Cardiac fibroblast (primary cell): ENCODE measurements at places on chromosomes 13 and 19.
A peak's percentile ranks its signal among the peaks of the same experiment; 100 is the strongest.

GRCh38 chr19:1151037-1151724, 22.9 kb downstream of the SBNO2 start:
- no peak for DNase-seq

DNA sequence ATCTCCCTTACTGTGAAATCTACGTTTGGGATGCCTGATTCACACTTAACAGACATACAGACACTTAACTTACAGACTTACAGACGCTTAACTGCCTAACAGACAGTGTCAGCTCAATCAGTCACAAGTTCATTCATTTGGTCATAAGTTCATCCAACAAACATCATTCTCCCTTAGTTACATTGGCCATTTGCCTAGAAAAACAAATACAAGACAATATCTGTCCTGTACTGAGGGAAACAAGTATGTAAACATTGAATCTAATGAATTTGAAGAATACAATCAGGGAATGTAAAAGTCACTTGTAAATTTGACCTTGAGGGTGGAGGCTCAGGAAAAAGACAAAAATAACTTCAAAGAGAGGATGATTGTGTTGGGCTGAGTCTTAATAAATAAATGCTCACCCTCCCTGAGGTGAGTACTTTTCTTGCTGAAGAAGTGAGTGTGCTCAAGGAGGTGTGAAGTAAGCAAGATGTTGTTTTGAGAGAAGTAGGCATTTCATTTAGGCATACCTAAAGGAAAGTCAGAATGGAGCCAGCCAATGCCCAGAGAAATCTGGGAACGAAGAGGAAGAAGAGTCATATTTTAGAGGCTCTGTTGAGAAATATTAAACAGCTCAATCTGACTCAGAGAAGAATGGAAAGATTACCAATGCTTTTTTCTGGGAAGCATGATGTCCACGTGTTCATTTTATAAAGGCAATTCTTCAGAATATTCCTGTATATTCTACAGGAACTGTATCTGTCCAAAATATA, 958.4 kb upstream of the SLC10A2 start:
- DNase-seq = peak; percentile 71

GRCh38 chr19:43507880-43508279, 3.3 kb upstream of the PHLDB3 start:
- DNase-seq = no peak

DNA sequence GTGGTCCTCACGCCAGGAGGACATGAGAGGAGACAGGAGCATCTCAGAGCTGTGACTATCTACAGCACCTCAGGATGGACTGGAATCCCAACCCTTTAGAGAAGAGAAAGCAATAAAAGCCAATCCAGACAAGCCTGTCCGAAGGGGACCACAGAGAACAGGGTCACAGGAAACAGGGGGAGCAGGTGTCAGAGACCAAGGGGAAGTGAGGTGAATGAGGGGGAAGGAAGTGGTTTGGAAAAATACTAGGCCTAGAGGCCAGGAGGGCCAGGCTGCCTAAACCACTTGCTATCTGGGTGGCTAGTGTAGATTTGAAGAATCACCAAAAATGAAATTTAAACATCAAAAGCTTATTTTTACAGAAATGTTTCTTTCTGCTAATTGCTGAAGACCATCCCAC, 16.2 kb downstream of the TMTC4 start:
- no peak for DNase-seq

- DNase-seq = peak; percentile 83
Measured at GRCh38 chr13:101520672-101521071, 68.2 kb downstream of the ITGBL1 start.

GRCh38 chr13:40639221-40639681, 27.2 kb downstream of the FOXO1 start:
- DNase-seq = peak; percentile 84

GRCh38 chr13:111184458-111185401, 69.6 kb downstream of the ARHGEF7 start:
- peak; percentile 71 for DNase-seq

DNA sequence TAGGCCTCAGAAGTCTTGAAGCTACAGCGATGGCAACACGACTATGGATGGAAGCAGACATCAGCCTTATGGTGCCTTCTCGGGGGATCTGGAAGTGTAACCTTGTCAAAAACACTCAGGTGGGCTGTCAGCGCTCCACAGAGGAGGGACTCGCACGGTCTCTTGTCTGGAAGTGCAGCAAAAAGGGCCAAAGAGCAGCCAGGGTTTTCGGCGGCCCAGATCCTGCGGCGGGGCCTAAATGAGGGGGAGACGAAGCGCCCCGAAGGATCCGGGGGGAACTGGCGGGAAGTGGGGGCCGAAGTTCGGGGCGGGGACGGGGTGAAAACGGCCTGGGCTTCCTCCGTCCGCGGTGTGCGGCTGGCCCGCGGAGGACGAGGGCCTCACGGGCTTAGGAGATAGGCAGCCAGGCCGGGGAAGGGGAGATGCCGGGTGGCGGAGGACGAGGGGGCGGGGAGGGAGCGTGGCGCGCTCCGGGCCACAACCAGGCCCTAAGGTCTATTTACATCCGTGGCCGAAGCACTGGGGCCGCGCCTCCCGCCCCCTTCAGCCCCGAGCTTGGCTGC, 637 bp downstream of the RANBP3 start:
- no peak for DNase-seq

DNA sequence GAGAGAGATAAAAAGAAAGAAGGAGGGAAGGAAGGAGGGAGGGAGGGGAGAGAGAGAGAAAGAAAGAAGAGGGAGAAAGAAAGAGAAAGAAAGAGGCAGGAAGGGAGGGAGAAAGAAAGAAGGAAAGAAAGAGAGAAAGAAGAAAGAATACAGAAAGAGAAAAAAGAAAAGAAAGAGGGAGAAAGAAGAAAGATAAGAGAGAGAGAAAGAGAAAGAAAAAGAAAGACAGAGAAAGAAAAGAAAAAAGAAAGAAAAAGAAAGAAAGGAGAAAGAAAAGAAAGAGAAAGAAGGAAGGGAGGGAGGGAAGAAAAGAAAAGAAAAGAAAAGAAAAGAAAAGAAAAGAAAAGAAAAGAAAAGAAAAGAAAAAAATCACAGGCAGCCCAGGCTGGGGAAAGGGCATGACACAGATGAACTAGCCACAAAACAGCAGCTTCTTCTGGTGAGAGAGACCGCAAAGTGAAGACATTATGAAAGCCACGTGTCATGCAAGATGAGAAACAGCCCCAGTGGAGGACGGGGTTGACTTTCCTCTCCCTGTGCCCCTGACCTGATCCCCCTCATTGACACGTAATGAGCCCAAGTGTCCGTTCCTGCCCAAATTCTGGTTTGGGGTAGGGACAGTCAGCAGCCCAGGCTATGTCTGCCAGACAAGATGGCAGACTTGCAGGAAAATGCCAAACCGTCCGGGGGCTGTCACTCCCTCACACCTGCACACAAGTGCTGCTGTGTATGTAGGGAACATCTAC, 102.1 kb downstream of the INSR start:
- DNase-seq = no peak

- peak; percentile 74 for DNase-seq
Measured at GRCh38 chr19:35135389-35135909, 590 bp upstream of the LGI4 start.

GRCh38 chr13:93446238-93446637, 219.6 kb downstream of the GPC6 start:
- DNase-seq = no peak

- no peak for DNase-seq
Measured at GRCh38 chr19:2987797-2988196, 10.4 kb downstream of the TLE6 start.

GRCh38 chr19:45781214-45782161, 802 bp downstream of the DMPK start:
- DNase-seq = no peak

GRCh38 chr19:6767357-6768235, at the start of gene SH2D3A:
SH2D3A (minus strand) TSS chr19:6767435; CDS start chr19:6763748, 3,687 bp downstream.
- DNase-seq = peak; percentile 49

- peak; percentile 84 for DNase-seq
Measured at GRCh38 chr19:7492142-7492541, 3.3 kb upstream of the PEX11G start.

DNA sequence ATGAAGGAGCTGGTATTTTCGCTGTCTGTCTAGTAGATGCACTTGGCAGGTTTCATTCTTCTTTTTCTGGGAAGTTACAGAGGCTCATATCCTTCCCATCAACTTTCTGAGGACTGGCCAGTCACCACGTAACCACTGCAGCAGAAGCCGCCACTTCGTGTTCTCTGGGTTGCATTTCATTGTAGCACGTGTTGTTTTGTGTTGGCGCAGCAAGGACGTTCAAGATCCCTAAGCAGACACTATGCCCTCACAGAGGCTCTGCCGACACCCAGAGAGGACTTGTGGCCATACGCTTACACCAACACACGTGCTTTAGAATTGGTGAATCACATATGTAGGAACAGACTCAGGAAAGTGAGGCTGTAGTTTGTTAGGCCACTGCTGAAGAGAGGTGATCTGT, 42.2 kb upstream of the TEX29 start:
- no peak for DNase-seq

DNA sequence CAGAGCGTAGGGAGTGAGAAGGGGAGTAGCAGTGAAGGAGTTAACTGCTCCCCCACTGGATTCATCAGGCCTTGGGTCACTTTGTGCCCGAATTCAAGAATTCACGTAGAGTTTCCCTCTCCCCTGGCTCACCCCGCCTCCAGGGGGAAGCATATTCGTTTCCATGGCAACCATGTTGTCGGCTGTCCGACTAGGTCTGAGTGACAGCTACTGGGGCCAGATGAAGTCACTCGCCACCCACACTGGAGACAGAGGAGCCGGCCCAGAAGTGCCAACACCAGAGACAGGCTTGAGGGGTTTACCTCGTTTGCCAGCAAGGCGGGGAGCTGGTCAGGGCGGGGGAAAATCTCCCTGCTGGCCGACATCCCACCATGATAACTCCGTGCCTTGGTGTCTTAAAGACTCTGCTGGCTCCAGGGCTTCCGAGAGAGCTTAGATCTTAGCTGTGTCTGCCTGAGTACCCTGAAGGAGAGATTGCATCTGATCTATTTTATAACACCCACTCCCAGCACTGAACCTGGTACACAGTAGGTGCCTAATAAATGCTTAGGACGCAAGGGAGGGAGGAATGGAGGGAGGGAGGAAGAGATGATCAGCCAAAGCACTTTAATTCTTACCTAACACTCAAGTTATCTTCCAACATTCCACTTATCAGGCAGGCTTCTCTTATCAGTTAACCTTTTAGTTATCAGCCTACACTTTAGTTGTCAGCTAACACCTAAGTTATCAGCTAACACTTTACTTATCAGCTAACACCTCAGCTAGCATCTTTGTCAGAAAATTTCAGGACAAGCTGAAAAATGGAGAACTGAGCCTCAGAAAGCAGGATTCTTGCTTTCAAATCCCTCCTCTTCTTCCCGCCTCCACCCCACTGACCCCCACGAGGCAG, 57.2 kb upstream of the ZNRF4 start:
- DNase-seq = peak; percentile 6

DNA sequence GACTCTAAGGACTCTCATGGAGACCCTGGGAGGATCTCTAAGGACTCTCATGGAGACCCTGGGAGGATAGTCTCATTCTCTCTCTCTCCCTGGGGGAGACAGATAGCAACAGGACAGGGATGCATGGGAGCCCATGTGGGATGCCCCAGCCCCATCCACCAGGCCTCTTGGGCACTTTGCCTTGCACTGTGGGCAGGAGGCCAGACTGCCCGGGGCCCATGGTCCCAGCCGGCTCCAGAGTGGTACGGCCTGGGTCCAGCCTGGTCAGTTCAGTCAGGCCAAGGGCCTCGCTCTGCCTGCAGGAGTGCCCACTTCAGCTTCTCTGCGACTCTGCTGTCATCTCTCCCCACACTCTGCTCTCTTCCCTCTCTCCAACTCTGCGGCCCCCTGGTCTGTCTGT, 48.6 kb upstream of the SHKBP1 start:
- DNase-seq = no peak

DNA sequence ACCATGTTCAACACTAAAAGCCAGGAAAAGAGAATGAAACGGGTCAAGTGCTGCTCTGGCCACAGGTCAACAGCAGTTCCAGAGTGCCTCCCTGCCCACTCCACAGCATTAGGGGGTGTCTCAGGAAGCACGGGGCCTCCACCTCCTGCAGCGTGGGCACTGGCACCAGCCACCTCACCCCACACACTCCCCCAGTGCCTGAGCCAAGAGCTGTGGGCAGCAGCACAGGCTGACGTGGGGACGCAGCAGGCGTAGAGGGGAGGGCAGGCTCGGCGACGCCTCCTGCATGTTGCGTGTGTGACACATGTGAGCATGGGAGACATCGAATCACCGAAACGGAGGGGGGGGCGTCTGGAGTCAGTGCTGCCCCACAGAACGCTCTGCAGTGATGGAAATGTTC, 21.4 kb upstream of the TMEM160 start:
- no peak for DNase-seq

- peak; percentile 93 for DNase-seq
Measured at GRCh38 chr13:23673354-23673753, 103.1 kb downstream of the TNFRSF19 start.

- peak; percentile 38 for DNase-seq
Measured at GRCh38 chr19:5166262-5166661, 174.3 kb downstream of the PTPRS start.

DNA sequence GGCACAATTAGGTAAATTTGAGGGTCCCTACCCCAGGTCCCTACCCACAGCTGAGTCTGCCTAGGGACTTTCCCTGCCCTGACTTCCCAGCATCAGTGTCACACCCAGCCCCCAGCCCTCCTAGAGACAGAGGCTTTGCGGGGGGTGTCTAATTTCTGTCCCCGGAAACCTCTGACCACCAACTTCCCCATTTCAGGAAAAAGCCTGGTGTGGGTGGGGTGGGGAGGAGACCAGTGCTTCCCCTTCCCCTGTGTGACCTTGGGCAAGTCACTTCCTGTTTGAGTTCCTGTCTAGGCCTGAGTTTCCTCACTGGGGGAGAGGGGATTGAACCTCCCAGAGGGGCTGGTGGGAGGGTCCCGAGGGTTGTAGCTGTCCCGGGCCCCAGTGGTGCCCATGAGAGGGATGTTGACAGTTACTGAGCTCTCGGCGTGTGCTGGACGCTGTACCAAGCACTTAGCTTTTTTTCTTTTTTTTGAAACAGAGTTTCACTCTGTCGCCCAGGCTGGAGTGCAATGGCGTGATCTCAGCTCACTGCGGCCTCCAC, 7.9 kb downstream of the VASP start:
- DNase-seq = no peak

GRCh38 chr13:72129117-72129516, 262.1 kb upstream of the DACH1 start:
- no peak for DNase-seq

DNA sequence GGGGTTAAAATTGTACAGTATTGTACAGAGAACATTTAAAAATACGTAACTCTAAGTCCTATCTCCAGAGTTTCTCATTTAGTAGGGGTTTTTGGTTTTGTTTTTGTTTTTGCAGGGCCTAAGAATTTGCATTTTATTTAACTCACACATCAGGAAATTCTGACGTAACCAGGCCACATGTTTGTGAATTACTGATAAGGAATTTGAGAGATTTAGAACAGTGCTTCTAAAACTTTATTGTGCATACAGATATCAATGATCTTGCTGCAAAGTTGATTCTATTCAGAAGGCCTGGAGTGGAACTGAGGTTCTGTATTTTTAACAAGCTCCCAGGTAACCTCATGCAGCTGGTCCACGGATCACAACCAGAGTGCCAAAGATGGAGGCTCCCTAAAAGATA, 49.3 kb downstream of the LIG4 start:
- DNase-seq = no peak

GRCh38 chr13:100306434-100306999, 217.6 kb downstream of the PCCA start:
- no peak for DNase-seq
